ENCODE measurements at places on chromosomes 7 and 10. TPM values are rescaled to one million over a fixed set of nuclear protein-coding genes. Genes with fewer than 3 reads are reported as not detected.

- DNase-seq = no peak
These were observed 139.7 kb upstream of the SH2B2 start for GRCh38 chr7:102147008-102147407.

DNA sequence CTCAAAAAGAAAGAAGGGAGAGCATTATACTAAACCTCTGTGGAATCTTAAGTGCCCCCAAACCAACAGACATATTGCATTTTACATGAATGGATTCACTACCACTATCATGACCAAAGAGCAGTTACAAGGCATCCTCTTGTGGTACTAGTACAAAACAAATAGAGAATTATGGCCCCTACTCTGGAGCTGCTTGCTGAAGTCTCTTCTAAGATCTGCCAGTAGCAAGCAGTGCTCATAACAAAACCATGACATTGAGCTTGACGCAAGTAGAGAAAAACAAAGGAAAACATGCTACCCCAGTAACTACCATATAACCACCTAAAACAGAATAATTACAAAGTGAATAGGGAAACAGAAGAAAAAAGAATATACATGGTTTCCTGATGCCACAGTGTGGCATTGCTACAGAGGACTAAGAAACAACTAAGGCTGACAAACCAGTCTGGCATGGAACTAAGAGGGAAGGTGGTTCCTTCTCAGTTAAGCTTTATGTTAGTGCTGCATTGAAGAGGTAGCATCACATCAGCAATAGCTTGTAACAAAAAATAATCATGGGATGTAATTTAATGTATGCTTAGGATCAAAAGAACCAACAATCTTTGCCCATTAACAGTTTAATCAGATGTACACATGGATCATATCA, 150.2 kb upstream of the AGR3 start:
- no peak for DNase-seq

GRCh38 chr7:128921866-128922440, 11.4 kb upstream of the KCP start:
- no peak for DNase-seq

- DNase-seq = no peak
These were observed 101.0 kb downstream of the HERPUD2 start for GRCh38 chr7:35593899-35594298.

DNA sequence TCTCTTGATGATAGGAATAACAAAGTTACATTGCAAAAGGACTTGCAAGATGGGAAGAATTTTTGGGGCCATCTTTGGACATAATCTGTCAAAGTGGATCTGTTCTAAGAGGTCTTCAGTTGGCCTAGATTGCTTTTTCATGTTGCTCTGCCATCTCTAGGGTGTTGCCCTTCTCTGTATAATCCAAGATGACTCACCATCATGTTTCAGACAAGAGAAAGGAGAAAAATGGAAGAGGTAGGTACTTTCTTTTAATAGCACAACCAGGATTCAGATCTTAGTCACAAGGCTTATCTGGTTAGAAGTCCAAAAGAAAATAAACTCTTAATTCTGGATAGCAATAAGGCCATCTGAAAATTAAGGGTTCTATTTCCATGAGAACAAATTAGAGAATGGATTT, 38.7 kb upstream of the FOXP2 start:
- DNase-seq = no peak

Gene MMRN2
- 49.0 TPM for total RNA-seq

All from urinary bladder (tissue), 4 donors.